Astrocyte of the cerebellum (primary cell): ENCODE measurements at places on chromosomes 1 and 21.

DNA sequence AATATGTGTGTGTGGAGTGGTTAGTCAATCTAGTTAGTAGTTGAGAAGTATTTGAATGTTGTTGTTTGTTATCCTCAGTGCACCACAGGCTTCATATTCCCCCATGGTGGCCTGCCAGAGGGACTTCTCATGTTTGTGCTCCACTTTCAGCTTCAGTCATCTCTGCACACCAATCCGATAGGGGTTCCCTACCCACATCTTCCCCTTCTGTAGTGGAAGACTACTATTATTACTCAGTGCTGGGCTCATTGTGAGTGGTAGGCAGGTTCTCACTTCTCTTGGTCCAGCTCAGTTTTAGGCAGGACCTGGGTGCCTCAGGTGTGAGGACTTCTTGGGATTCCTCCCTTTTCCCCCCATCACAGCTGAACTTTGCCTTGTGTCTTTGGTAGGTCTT lies 14.2 kb downstream of the MT1HL1 start:
- no peak for DNase-seq

DNA sequence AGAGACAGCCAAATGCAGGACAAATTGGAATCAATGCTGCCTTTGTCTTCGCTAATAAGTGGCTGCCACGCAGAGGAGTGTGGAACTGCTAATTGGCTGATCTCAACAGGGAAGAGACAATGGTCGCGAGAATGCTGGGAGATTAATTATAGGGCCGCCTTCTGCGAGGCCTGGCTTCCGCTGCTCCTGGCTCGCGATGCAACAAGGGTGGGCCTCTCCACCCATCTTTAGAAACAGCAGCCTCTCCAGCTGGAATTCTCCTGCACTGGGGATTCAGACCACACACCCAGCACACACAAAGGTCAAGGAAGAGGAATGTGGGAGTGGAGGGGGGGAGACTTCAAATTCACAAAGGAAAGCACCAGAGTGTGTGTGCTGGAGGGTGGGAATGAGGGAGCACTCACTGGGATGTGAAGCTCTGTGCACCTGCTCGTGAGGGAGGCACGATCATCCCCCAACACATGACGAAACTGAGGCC lies 200.7 kb upstream of the GRIK3 start:
- no peak for DNase-seq

DNA sequence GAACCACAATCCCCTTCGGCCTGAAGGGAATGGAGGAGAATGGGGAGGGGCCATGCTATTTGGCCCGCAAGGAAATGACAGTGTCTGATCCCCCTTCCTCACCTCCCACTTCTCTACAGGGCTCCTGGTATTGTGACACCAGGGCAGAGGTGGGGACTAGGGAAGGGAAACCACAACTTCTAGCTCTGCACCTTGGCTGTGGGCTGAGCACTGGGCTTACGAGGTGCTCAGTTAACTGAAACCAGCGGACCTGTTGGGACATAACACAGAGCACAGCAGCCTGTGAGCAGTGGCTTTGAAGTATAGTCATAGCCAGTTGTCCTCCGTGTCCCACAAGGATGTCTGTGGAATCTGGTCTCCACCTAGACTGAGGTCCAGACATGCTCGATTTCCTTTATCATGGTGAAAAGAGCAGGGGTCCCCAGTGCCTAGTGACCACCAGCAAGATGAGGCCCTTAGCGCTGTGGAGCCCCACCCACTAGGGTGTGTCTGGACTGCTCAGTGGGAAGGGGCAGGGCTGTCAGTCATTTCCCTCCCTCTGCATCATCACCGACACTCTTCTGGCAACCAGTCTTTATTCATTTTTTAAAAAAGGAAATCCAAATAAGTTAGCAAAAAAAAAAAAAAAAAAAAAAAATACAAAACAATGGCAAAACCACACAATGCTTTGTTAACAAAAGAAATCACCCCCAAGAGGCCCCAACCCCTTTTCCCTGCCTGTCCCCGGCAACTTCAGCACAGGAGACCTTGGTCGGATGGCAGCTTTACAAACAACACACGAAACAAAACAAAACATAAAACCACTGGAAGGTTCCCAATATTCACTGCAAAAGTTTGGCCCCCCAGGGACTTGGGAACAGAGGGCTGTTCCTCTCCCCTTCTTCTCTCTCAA lies 3.0 kb downstream of the MYOG start:
- no peak for DNase-seq

- DNase-seq = no peak
Measured at GRCh38 chr1:201749059-201749690, 79.8 kb upstream of the IPO9 start.
